Gastroesophageal sphincter (tissue), 4 donors: ENCODE measurements at places on chromosomes 7 and 10. TPM values are rescaled to one million over a fixed set of nuclear protein-coding genes. Genes with fewer than 3 reads are reported as not detected.

CDK1 gene
- total RNA-seq, result 6.9 TPM

SPACDR gene
- not detected for total RNA-seq

AKR1C2 gene
- 18.7 TPM for total RNA-seq

CYP2C19 gene
- 0.54 TPM for total RNA-seq

ST8SIA6 gene
- 1.9 TPM for total RNA-seq

CALML3 gene
- 19.4 TPM for total RNA-seq

POU6F2 gene
- not detected for total RNA-seq

GDF10 gene
- 11.7 TPM for total RNA-seq

CCDC6 gene
- 54.2 TPM for total RNA-seq

CCL24 gene
- not detected for total RNA-seq

DNA sequence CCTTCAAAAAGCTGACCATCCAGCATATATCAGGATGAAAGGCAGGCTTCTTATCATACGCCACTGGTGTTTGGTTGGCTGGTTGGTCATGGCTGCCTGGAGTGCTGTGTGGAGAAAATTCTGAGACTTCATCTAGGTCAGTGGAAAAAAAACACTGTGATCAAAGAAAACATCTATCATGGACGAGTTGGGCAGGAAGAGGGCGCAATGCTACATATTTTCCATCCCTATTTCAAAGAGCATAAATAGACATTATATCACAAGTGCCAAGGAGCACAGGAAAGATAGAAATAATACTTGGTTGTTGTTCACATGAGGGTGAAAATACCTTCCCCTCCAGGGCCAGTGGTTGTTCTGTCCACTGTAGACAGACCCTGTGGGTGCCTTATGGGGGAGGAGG is 128.4 kb upstream of the PLPP4 start:
- ATAC-seq, result no peak

DNA sequence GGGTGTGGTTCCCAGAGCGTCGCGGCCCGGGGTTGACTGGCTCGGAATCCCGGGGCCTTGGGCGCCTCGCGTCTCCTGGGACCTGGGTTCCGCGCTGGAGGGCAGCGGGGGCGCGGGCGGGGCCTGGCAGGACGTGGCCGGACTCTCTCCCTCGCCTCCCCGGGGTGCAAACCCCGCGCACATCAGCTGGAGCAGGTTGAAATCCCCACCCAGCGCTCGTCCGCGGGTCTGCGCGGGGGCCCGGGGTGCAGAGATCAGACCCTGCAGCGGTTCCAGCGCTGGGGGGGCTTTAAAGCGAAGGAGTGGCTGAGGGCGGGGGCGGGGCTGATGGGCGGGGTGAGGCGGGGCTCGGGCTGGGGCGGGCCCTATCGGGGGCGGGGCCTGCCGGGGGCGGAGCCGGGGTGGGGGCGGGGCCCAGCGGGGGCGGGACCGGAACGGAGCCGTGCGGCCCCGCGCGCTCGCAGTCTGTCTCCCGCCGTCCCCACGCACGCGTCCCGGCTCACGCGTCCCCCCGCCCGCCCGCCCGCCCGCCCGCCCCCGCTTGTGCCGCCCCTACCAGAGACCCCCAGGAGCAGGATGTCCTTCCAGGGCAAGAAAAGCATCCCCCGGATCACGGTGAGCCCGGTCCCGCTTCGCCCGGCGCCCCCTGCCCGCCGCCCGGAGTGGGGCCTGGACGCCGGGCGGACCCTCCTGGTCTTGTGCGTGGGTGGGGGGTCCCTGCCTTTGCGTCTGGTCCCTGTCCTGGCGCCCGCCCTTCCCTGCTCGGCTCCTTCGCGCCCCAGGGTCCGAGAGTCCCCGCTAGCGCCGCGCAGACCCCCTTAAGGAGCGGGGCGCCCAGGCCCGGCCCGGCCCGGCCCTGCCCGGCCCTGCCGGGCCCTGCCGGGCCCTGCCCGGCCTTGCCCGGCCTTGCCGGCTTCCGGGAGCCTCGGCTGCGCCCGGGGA is at the start of gene DPYSL4:
Gene DPYSL4 (plus strand): TSS at position 461 of the 942 bp plus-strand sequence. CDS start 116 bp downstream, at position 577.
- peak; percentile 26 for ATAC-seq

DNA sequence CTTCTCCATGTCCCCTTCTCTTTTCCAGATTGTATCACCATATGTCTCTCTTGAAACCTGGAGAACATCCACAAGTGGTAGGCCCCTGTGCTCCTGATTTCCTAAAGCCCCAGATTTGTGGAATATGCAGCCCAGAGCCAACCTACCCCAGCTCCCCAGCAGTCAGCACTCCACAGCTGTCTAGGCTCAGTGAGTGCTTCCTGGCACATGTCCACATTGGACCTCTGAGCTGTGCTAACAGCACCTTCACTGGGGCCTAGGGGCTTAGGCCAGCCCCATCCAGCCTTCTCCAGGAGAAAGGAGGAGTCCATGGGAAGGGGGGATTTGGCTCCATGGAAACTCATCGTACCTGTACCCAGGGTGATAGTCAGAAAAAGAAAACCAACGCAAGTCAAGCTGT is 192.7 kb downstream of the FGFR2 start:
- ATAC-seq, result no peak

DNA sequence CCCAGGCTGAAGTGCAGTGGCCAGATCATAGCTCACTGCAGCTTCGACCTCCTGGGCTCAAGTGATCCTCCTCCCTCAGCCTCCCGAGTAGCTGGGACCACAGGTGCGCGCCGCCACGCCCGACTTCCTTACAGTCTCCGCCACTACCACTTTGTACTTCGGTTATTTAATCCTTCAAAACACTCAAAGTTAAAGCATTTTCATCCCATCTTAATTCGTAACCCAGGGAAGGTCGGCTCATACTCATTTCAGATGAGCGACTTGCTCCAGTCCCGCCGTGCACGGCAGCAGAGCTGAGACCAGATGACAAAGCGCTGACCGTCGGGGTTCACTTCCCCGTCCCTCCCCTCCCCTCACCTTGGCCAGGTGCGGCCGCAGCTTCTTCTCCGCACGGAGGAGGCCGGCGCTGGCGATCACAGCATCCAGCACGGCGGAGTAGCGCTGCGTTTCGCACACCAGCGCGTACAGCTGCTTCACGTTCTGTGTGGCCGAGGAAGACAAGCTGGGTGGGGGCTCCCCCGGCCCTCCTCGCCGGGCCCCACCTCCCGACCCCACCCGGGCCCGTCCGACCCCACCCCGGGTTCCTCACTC is 457 bp downstream of the NSUN5 start:
- ATAC-seq, result peak; percentile 35

GRCh38 chr10:33886299-33886698 is 551.8 kb upstream of the NRP1 start:
- ATAC-seq, result no peak

GRCh38 chr10:73653701-73654100 is 2.1 kb downstream of the SYNPO2L start:
- no peak for ATAC-seq

DNA sequence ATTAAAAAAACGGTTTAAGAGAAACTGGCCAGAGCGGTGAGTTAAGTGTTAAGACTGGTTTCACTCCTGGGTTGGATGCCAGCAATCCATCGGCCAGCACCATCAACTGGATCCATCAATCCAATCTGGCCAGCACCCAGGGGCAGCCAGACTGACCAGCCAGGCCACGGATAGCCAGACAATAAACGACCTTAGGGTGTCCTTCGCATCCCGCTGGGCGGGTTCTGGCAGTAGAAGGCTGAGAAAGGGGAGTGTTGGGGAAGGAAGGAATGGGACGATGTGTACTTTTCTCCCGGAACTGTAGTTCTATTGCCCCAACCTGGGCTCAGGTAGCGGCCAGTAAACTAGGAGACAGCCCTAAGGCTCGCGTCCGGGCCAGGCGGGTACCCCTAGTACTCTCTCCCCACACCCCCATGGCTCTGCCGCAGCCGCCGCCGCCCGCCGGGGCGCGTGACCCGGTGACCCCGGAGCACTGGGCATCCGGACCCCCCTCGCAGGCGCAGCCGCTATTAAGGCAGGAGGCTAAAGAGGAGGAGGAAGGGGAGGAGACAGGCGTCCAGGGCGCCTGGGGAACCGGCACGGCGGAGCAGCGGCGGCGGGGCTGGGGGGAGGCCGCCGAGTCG is at the start of gene CASD1:
Gene CASD1 (plus strand): TSS at position 546 of the 623 bp plus-strand sequence. CDS start 276 bp downstream, outside the sequence.
- peak; percentile 80 for ATAC-seq

- no peak for ATAC-seq
These were observed 113.2 kb downstream of the KMT2E start for GRCh38 chr7:105127179-105127578.

DNA sequence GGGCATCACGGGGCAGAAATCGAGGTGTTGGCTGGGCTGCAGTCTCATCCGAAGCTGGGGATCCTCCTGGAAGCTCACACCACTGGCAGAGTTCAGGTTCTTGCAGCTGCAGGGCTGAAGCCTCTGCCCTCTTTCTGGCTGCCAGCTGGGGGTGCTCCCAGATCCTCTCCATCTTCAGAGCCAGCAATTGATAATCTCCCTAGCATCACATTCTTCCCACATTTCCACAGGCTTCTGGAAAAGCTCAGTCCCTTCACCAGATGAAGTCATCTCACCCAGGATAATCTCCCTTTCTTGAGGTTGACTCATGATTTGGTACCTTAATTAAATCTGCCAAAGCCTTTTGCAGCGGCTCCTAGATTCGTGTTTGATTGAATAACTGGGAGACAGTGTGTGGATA is 55.2 kb downstream of the NRP1 start:
- no peak for ATAC-seq
